Mesangial cell (primary cell): ENCODE measurements at places on chromosomes 4 and X. TPM values are rescaled to one million over a fixed set of nuclear protein-coding genes. Genes with fewer than 3 reads are reported as not detected.

LDB2 gene
- total RNA-seq, result 0.33 and 3.2 TPM in 2 replicates

ADH7 gene
- not detected in 2 replicates for total RNA-seq

ART3 gene
- not detected in 2 replicates for total RNA-seq

OTUD6A gene
- total RNA-seq, result not detected in 2 replicates

LIN54 gene
- total RNA-seq, result 5.8 and 10.3 TPM in 2 replicates

KDR gene
- total RNA-seq, result under 0.01 and 0.25 TPM in 2 replicates

NSG1 gene
- 0.65 and 1.5 TPM in 2 replicates for total RNA-seq

PGAM4 gene
- total RNA-seq, result not detected in 2 replicates

SSX4 gene
- not detected in 2 replicates for total RNA-seq

FDCSP gene
- total RNA-seq, result not detected in 2 replicates

VEGFD gene
- total RNA-seq, result not detected in 2 replicates

IQSEC2 gene
- total RNA-seq, result 8.3 and 12.9 TPM in 2 replicates

PLXNB3 gene
- 4.6 and 8.4 TPM in 2 replicates for total RNA-seq

KLHL34 gene
- under 0.01 TPM in 1 of 2 replicates, not detected in the other for total RNA-seq

P2RY10 gene
- not detected in 2 replicates for total RNA-seq

ARAP2 gene
- 10.4 and 13.8 TPM in 2 replicates for total RNA-seq

CXCL6 gene
- 6.2 and 6.7 TPM in 2 replicates for total RNA-seq

EFHC2 gene
- total RNA-seq, result 0.33 and 0.51 TPM in 2 replicates

ARHGEF38 gene
- total RNA-seq, result 0.13 TPM in 1 of 2 replicates, not detected in the other

LRIT3 gene
- under 0.01 TPM in 1 of 2 replicates, not detected in the other for total RNA-seq

VEGFC gene
- 27.9 and 58.3 TPM in 2 replicates for total RNA-seq

PSAPL1 gene
- total RNA-seq, result not detected in 2 replicates

CCDC149 gene
- total RNA-seq, result 1.6 and 4.9 TPM in 2 replicates

CSN1S1 gene
- total RNA-seq, result not detected in 2 replicates

TSPAN6 gene
- 15.6 and 30.6 TPM in 2 replicates for total RNA-seq

ODAPH gene
- total RNA-seq, result 0.38 and 2.1 TPM in 2 replicates

ETDA gene
- total RNA-seq, result not detected in 2 replicates

SPIN2A gene
- total RNA-seq, result 1.0 TPM in 1 of 2 replicates, not detected in the other

DOCK11 gene
- 4.4 and 12.5 TPM in 2 replicates for total RNA-seq

RHOXF1 gene
- not detected in 2 replicates for total RNA-seq

RENBP gene
- total RNA-seq, result 0.98 and 11.3 TPM in 2 replicates

SORBS2 gene
- 3.7 and 21.6 TPM in 2 replicates for total RNA-seq

GPC3 gene
- 0.65 and 3.7 TPM in 2 replicates for total RNA-seq
